Activated T-helper 9 cell treated with anti-CD3 and anti-CD28 coated beads, Interleukin-2, amount 50 U/mL, for 16 hours (primary cell): ENCODE measurements at places on chromosomes 16 and 17.

GRCh38 chr17:82149401-82150099, 51.5 kb upstream of the FASN start:
- no peak for DNase-seq

GRCh38 chr16:85209526-85210121, 97.4 kb upstream of the CIBAR2 start:
- no peak for DNase-seq

- no peak for DNase-seq
These were observed 74.1 kb upstream of the CDH5 start for GRCh38 chr16:66292241-66292935.

DNA sequence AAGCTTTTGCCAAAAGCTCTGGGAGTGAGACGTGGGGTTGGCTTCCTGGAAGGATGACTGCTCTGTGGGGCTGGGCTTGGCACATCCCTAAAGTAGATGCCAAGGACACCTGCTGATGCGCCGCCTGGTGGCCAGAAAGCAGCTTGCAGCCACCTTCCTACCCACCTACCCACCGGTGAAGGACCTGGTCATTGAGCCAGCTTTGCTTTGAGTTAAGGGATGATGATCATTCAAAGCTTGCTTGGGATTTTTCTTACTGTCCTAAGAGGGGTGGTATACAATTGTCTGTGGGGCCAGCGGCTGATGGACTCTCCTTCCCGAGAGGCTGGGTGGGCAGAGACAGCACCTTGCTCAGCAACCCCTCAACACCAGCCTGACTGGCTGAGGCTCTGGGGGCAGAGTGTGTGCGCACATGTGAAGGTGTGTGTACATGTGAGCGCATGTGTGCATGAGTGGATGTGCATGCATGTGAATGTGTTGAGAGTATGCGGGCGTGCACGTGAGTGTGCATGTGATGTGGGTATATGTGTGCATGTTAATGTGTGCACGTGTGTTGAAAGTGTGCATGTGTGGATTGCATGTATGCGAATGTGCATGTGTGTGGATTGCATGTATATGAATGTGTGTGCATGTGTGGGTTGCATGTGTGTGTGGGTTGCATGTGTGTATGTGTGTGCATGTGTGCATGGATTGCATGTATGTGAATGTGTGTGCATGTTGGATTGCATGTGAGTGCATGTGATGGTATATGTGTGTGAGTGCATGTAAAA, 18.6 kb downstream of the C1QTNF1 start:
- peak; percentile 52 for DNase-seq

DNA sequence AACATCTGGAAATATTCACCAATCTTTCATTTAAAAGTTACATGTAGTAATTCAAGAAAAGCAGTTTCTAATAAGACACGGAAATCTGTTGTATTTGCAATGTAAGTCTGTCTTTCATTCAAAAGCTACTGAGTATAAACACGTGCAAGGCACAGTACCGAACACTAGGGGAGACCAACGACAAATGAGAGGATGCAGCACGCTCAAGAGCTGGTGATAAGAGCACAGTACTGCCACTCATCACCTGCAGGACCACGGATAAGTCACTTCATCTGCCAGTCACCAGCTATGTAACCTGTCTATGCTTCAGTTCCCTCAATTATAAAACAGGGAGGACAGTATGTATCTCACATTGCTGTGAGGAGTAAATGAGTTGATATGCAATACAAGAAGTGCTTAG, 67.1 kb downstream of the CLEC18A start:
- DNase-seq: peak; percentile 4
